ENCODE measurements at places on chromosomes 5 and 9.
A peak's percentile ranks its signal among the peaks of the same experiment; 100 is the strongest.

- DNase-seq = no peak
These were observed 497.6 kb upstream of the CD180 start for GRCh38 chr5:67693956-67694809.

GRCh38 chr9:34701023-34701768, 8.7 kb downstream of the CCL21 start:
- peak; percentile 68 for DNase-seq

- DNase-seq = no peak
These were observed 181.6 kb upstream of the TLE4 start for GRCh38 chr9:79390077-79390698.

- no peak for DNase-seq
These were observed 14.7 kb upstream of the CRHBP start for GRCh38 chr5:76938177-76938576.

- DNase-seq = no peak
These were observed 297.1 kb upstream of the C9orf72 start for GRCh38 chr9:27870404-27870803.

DNA sequence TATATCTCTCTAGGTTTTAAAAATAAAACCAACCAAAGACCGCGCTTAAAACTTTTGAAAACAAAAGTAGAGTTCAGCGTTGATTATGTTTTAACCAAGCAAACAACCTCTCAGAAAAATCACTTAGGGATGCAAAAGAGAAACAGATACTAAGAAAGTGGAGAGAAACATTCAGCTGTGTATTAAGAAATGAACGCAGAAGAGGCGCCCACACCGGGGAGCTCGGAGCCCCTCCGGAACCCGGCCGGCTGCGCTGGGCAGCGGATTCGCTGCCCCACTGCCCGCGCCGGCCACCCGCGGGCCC, 1.4 kb downstream of the PITX1 start:
- no peak for DNase-seq

- no peak for DNase-seq
These were observed 32.3 kb upstream of the UBTD2 start for GRCh38 chr5:172315587-172316493.

GRCh38 chr5:126234563-126235195, 188.5 kb upstream of the GRAMD2B start:
- DNase-seq = no peak

DNA sequence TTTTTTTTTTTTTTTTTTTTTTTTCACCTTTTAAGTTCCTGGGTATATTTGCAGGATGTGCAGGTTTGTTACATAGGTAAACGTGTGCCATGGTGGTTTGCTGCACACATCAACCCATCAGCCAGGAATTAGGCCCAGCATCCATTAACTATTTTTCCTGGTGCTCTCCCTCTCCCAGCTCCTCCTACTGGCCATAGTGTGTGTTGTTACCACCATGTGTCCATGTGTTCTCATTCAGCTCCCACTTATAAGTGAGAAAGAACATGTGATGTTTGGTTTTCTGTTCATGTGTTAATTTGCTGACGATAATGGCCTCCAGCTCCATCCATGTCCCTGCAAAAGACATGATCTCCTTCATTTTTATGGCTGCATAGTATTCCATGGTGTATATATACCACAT, 350.5 kb downstream of the MAN2A1 start:
- DNase-seq = no peak

DNA sequence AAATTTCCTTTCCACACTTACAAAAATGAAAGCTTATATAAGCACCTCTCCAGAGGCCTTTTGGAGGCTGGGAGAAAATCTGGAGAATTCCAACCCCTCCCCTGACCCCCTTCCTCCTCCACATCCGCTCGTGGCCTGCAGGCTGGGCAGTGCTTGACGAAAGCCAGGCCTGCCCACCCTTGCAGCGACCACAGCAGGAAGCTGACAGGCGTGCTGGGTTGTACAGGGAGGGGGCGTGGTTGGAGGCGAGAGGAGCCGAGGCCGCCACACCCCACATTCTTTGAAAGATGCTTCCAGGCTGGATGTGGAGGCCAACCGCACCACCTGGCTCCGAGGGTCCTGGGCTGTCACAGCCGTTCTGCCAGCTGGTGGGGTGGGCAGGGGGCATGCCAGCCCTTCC, 47.8 kb upstream of the IER5L start:
- peak; percentile 52 for DNase-seq

DNA sequence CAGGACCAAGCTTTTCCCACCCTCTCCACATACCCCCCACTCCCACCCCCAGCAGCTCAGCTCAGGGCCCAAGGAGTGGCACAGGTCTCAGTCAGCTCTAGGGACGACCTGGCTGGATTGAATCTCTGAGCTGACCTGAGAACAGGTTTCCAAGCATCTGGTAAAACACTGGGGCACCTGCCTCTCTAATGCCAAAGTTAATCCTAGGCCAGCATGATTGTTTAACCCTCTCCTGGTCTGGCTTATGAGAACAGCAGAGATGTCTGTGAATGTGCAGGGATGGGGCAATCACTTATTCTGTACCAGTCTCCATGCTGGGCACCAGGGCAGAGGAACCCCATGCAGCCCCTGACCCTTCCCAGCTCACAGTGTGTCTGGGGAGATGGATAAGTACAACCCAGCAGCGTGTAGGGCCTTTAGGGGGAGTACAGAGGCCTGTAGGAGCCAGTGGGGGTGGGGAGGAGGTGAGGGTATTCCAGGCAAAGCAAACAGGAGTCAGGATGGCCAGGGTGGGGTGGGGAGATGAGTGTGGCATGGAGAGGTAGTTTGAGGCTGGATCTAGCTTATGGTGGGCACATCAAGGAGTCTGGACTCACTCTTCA, 678 bp upstream of the KIF12 start:
- no peak for DNase-seq

DNA sequence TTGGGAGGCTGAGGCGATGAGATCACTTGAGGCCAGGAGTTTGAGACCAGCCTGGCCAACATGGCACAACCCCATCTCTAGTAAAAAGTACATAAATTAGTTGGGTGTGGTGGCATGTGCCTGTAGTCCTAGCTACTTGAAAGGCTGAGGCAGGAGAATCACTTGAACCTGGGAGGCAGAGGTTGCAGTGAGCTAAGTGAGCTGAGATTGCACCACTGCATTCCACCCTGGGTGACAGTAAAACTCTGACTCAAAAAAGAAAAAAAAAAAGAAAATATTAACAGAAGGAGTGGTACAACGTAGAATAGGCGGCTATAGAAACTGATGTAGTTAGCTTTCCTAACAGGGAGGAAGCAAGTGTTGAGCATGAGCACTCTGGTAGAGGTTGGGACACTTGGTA, 59.9 kb downstream of the PBX3 start:
- DNase-seq = no peak

GRCh38 chr9:94078086-94078485, 6.2 kb upstream of the PTPDC1 start:
- DNase-seq = no peak

- no peak for DNase-seq
These were observed 585.5 kb downstream of the ISL1 start for GRCh38 chr5:51968756-51969155.

DNA sequence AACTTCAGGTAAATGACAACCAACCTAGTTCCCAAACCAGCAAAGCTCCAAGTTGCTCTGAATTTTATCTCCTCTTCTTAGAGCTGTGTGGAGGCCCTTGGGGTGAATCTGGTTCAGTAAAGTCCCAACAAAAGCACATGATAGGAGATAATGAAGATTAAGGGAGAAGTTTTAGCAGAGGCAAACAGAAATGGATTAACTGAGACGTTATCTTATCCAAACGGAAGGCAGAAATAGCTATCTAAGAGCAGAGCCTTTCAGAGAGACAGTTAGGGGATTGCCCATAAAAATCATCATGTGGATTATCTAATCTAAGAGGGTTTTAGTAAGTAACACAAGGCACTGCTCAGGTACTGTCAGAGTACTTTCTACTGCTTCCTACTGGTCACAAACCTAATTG, 183.9 kb upstream of the ZNF618 start:
- DNase-seq = no peak

DNA sequence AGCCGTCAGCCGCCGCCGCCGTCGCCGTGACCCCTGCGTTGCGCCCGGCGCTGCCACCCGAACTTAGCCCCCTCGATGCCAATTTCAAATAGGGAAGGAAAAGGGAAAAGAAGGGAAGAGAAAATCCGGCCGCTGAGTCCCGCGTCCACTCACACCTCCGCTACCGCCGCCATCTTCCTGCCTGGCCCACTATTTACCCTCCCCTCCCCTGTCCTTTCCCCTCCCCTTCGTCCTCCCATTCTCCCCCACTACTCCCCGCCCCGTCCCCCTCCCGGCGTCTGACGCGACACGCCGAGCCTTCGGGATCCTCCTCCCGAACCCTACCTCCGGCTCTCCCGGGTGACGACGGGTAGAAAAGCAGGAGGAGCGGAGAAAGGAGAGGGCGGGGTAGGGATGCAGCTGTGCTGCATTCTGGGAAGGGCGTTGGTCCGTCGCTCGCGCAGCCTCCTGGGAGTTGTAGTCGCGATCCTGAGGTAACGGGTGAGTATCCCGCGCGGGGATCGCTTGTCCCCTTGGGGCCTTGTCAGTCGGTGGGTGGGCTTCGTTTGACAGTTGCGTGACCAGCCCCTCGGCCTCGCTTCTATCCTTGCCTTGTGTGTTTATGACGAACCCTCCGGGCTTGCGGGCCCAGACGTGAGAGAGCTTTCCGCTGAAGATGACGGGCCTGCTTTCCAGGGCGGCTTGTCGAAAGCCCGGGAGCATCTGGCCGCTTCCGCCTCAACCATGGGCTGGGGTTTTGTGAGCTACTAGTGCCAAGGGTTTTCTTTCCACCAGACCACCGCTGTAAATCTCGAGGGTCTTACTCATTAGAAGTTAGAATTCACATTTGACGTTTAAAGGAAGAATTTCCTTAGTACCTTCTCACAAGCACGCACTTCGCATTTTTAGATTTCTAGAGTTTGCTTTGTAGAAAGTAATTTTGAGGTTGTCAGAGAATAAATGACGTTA, at the start of the genes CERT1 and POLK:
TSS of gene CERT1 (minus strand) at position 195 of the 948 bp plus-strand sequence. CDS start 422 bp downstream, outside the sequence.
TSS of gene POLK (plus strand) at position 457 of the 948 bp plus-strand sequence.
- DNase-seq = peak; percentile 93

GRCh38 chr9:98150164-98150563, 31.1 kb upstream of the TRIM14 start:
- DNase-seq = no peak

GRCh38 chr9:83962165-83962564, 17.9 kb downstream of the HNRNPK start:
- DNase-seq = no peak

DNA sequence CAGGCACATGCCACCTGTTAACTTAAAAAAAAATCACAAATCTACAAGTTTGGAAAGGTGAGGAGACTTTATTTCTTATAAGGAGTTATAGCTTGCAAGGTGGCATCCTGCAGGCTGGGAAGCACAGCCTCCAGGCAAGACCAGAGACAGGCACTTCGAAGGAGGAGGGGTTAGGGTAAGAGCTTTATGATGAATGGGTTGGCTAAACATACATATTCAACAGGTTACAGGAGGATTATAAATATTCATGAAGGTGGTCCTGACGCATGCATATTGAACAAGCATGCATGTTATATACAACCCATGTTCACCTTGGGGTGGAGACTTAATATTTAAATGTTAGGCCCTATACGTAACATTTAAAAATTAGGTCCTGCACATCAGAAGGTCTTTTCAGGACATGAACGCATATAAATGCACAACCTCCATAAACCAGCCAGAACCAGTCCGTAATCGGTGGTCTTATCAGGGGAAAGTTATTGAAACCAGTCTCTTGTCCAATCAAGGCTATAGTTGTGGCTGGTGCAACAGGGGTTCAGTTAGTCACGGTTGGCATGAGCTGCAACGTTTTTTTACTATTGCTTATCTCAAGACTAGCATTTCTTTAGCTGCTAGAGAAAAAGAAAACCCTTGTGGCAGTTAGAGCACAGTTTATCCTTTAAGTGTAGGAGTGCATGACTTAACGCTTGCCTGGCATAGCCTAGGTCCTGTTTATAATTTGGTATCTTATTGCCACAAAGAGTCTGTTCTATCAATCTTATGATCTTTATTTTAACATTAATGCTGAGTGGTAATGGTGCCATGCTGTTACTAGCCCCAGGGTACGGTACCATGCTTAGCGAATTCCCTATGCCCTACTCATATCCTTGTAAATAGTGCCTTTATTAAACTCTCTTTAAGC, 72.7 kb downstream of the C9orf57 start:
- DNase-seq = no peak

DNA sequence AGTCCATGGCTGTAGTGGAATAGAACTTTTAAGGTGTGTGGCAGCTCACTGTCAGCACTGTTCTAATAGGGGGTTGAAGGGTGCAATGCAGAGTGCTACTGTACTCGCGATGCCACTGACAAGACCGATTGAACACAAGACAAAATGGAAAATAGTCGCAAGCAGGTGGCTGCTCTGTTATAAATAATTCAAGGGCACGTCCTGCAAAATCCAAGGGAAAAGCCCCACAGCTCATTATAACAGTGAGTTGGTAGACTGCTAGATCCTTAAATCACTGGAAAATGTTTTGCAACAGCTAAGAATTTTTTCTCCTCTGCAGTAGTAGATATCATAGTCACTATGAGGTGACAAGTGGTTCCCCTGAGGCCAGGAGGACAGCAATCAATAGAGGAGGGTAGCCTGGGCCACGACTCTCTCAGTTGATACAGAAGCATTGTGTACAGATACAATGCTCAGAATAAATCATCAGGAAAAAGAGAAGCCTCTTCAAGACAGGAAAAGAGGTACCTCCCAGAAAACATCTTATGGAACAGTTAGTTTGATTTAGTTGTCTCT, 926.3 kb downstream of the TLE4 start:
- no peak for DNase-seq

DNA sequence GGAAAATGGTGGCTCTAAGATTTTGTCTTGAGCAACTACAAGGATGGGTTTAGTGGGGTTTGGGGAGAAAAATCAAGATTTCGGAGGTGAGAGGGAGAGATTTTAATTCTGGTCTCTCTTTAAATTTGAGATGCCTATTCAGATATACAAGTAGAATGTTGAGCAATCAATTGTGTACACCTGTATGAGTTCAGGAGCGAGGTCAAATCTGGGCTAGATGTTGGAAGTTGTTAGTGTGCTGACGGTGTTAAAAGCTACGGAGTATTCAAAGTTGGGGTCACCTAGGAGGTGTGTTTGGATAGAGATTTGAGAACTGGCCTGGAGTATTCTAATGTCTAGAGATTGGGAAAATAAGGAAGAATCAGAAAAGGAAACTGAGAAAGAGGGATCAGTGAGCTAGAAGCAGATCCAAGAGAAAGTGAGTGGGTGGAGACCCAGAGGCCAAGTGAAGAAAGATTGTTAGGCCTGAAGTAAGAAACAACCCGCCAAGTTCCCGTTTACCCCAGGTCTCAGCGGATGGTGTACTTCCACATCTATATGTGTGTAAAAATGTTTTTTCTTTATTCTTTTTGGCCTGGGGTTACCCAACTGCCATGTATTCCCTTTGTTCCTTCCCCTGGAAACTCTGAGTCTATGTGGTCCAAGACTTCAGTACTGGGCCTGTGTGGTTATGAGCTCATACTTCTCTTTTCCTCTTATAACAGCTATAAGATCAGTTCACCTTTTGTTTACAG, 11.9 kb upstream of the ARHGAP26 start:
- DNase-seq = no peak

- no peak for DNase-seq
These were observed 183.5 kb upstream of the NFIB start for GRCh38 chr9:14497476-14497875.

DNA sequence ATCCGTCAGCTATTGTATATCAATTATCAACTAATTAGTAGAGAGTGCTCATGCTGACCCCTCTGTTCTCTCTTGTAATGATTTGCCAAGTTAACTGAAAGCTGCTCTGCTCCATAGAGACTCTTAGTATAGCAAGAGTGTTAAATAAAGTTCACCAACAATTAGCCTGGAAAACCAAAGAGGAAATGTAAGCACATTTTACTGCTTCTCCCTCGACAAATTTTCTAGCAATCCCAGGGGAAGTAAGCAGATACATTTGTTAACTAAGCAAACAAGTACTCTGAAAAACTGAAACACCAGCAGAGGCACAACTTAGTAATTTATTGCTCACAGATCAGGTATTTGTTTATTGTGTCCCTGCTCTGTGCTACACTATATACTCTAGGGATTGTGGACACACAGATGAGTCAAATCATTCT, 162.2 kb downstream of the GLIS3 start:
- no peak for DNase-seq
